ENCODE measurements at places on chromosomes 2 and 18. TPM values are rescaled to one million over a fixed set of nuclear protein-coding genes. Genes with fewer than 3 reads are reported as not detected.

- DNase-seq, result no peak
Measured at GRCh38 chr18:26046419-26047077, 43.9 kb downstream of the SS18 start.

GRCh38 chr18:79392226-79392625, 3.5 kb upstream of the NFATC1 start:
- DNase-seq, result no peak

Gene CPO
- 0.36 TPM for total RNA-seq

- no peak for DNase-seq
Measured at GRCh38 chr2:47345590-47345924, 57.4 kb upstream of the MSH2 start.

Gene C2orf92
- 2.1 TPM for total RNA-seq

- DNase-seq, result no peak
Measured at GRCh38 chr2:63942788-63943187, 76.4 kb downstream of the VPS54 start.

Gene HJURP
- total RNA-seq, result 5.3 TPM

Gene SLC19A3
- 21.8 TPM for total RNA-seq

Gene ADCYAP1
- 0.40 TPM for total RNA-seq

DNA sequence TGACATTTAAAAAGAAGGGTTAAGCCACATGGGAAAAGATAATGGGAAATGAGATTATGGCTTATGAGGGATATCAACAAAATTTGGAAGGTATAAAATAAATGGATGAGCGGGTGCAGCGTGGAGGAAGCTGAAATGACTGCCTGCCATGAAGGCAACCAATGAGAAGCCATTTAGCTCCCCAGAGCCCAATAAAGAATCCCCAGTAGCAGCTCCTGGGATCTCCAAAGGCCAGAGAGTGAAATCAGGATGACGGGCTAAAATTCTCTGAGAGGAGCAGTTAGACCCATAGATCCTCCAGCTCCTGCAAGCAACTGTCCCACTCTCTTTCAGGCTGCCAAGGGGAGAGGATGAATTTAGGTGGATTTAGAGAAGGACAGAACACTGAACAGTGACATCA, 12.9 kb upstream of the MAPRE3 start:
- no peak for DNase-seq

Gene SLC9A2
- total RNA-seq, result 2.1 TPM

GRCh38 chr18:41713969-41714825, 240.8 kb upstream of the PIK3C3 start:
- no peak for DNase-seq

DNA sequence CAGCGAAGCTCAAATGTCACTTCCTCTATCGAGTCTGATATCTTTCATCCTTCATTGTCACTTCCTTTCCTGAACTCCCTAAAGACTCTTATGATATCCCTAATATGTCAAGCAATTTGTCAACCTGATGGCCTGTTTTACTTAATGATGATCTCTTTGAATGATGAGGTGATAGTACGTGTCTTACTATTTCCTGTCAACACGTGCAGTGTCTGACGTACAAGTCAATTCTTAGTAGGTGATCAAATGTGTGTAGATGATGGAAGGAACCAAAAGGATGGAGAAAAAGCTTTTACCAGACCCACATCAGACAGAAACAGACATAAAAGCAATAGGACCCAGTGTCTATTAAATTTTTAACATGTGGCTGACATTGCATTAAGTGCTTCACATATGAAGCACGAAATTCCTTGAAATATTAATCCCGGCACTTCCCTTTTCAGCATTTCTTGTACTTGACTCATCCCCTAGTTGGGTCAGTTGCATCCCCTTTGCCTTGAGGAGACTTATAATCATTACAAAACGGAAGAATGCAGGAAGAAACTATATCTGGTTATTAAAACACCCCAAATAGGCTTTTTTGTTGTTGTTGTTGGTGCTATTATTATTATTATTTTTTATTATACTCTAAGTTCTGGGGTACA, 108.6 kb upstream of the NYAP2 start:
- no peak for DNase-seq

GRCh38 chr2:126359494-126359893, 296.5 kb upstream of the GYPC start:
- DNase-seq, result no peak

DNA sequence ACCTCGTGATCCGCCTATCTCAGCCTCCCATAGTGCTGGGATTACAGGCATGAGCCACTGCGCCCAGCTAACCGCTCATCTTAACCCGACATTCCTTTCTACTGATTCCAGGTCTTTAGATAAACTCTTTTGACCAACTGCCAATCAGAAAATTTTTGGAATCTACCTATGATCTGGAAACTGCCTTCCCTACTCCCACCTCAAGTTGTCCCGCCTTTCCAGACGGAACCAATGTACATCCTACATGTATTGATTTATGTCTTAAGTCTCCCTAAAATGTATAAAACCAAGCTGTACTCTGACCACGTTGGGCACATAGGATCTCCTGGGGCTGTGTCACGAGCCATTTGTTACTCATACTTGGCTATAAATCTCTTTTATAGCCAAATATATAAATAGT, 3.2 kb upstream of the NEU2 start:
- DNase-seq, result no peak

DNA sequence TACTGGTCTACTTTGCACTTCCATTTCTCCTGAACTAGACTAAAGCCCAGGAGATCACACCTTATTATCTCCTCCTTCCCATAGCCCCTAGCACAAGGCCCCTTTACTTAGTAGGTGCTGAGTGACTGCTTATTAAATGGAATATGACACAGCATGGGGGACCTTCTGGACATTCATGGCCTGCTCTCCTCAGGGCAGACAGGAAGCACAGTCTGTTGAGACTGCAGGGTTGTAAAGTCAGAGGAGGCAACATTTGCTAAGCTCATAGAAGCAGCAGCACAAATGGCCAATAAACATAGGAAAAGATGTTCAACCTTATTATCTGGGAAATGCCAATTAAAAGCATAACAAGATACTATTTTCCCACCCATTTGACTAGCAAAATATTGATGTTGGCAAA, 75.3 kb downstream of the DNMT3A start:
- DNase-seq, result no peak

Gene PAIP2B
- total RNA-seq, result 4.8 TPM

GRCh38 chr2:240786871-240787311, 33.1 kb downstream of the KIF1A start:
- DNase-seq, result no peak

DNA sequence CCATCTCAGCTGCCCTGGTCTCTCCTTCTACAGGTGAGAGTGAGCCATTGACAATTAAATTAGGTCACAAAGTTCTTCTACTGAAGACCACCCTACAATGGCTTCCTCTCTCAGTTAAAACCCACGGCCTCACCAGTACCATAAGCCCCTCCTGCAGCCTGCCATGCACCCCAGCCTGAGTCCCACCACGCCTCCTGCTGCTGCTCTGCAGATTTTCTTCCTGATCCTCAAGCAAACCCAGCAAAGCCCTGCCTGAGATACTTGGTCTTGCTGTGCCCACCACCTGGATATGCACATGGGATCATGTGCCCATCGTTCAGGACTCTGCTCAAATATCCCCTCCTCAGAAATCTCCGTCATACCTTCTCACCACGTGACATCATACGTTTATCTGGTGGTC, 696.6 kb downstream of the RNF144A start:
- no peak for DNase-seq

Gene CRYGA
- total RNA-seq, result not detected

DNA sequence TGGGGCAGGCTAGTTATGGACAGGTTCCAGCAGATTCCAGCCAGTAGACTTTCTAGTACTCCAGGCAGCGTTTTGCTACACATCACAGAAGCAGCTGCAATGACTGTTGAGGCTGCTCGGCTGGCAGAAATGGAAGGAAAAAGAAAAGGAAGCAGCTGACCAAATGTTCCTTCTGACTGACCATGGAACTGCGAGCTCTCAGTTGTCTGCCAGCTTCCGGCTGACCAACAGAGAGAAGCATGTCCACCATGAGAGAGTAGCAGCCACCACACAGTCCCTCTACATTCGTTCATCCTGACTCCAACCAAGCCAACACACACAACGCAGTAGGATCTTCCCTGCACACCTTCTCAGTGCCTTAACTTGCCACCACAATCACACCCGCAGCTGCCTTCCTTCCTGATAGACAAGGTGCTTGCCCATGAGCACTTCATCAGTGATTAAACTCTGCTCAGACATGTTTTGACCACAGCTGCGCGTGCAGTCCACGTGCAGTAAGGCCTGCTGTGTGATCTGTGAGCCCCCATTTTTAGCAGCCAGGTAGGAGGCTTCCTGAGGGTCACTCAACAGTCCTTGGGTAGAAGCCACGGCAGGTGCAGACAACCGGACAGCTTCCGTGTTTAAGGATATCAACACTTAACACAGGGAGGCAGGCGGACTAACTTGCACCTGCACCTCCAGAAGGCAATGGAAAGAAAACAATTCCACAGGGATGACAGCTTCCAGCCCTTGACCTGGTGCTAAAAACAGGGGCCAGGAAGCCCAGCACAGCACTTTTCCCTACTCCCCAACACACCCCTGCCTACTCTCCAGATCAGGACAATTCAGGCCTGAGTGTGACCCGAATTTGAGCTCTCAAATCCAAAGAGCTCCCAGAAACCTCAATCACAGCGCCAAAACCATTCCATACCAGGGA, 996 bp downstream of the TGFBRAP1 start:
- DNase-seq, result peak; percentile 24
